ENCODE measurements at places on chromosomes 3 and 15. TPM values are rescaled to one million over a fixed set of nuclear protein-coding genes. Genes with fewer than 3 reads are reported as not detected.

DNA sequence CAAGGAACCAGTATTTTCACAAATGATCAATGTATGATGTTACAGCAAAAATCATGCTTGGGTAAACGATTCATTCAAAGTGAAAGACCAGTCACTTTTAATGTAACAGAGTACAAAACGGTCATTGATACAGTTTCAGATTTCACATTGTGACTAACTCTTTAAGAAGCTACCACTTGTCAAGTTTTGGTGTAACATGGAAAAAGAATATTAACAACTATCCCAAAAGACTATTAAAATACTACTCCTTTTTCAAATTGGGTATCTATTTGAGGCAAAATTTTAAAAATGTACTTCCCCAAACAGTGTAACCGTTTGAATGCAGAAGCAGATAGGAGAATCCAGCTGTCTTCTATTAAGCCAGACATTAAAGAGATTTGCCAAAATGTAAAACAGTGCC, 31.7 kb downstream of the AKAP13 start:
- no peak for DNase-seq

- peak; percentile 4 for DNase-seq
Measured at GRCh38 chr3:176513604-176514003, 683.7 kb downstream of the TBL1XR1 start.

PFKFB4 gene
- 14.2 TPM for total RNA-seq

OR4F15 gene
- total RNA-seq: not detected

MB21D2 gene
- 4.0 TPM for total RNA-seq

CPNE9 gene
- not detected for total RNA-seq

Measured in mucosa of descending colon (tissue), 3 donors.